Activated gamma-delta T cell (primary cell): ENCODE measurements at places on chromosomes 6 and 20.

DNA sequence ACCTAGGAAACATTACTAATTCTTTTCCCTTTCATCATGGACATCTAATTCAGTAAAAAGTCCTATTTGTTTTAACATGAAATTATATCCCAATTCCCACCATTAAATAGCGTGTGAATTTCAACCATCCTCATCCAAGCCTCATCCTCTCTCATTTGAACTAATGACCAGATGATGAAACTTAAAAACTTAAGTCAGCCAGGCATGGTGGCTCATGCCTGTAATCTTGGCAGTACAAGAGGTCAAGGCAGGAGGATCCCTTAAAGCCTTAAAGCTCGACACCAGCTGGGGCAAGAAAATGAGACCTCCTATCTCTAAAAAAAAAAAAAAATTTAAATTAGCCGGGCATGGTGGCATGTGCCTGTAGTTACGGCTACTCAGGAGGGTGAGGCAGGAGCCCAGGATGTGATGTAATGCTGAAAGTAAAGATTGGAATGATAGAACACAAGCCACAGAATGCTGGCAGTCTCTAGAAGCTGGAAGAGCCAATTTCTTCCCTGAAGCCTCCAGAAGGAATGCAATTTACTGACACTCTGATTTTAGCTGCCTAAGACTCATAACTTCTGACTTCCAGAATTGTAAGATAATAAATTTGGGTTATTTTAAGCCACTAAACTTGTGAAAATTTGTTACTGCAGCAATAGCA is 27.1 kb upstream of the HAO1 start:
- DNase-seq, result no peak

DNA sequence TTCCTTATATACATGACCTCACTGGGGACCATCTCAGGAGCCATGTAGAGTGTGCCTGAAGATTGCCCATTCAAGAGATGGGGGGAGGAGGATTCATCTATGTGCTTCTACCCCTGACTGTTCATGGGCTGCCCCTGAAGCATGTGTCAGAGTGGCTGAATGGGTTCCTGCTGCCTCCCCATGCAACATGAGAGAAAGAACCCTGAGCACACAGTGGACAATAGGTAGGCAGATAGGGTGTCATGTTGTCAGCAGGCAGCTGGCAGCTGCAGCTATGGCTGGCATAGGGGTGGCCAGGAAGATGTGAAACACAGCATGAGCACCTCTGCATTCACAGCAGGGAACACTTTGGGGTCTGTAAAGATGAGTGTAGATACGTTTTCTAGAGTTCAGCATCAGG is 208.4 kb upstream of the CNR1 start:
- DNase-seq, result no peak

DNA sequence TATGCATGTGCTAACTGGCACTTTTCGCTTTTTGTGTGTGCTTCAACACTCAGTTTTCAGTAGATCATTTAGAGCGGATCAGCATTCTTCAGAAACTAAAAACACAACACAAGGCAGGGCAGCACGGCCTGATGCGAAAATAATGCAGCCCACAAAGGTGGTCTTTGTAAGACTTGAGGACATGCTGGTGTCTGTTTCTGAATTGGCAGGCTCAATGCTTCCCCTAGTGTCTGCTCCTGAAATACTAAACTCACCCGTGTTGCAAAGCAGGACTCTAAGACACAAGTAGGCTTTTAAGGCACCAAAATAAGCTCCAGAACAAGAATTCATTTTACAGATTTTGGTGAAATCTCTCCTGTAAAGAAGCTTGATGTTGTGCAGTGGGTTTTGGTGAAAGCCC is 676.5 kb downstream of the TENT5A start:
- DNase-seq, result no peak

GRCh38 chr6:157831424-157832249 is 8.6 kb downstream of the SNX9 start:
- DNase-seq, result no peak

DNA sequence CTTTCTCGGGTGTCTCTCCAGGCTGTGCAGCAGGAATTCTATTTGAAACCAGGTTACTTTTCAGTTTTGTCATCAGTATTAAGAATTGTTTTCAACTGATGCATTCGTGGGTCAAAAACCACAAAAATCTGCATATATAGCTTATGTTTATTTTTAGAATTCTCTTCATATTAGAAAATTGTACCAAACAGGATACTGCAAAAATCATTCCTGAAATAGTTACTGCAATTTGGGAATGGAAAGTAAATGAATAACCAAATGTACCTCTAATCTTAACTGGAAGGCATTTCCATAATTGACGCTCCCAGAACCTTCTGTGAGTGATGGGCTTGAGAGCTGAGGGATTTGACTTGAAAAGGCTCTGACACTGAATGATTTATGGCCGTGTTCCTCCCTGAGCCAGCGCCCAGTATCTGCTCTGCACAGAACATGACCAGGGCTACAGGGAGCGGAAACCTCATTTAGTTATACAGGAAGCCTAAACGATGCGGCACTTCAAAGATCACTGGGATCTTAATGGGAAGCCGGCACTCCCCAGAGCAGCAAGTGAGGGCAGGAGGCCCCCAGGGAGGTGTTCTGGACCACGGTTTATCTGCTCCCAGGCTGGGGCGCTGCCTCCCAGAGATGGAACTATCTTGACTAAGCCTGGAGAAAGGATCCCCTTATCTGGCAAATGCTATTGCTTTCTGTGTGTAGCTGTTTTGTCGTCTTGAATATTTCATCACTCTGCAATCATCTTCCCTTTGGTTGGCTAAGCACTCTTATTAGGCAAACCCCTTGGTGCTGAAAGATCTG is 446.0 kb downstream of the QKI start:
- DNase-seq, result no peak

DNA sequence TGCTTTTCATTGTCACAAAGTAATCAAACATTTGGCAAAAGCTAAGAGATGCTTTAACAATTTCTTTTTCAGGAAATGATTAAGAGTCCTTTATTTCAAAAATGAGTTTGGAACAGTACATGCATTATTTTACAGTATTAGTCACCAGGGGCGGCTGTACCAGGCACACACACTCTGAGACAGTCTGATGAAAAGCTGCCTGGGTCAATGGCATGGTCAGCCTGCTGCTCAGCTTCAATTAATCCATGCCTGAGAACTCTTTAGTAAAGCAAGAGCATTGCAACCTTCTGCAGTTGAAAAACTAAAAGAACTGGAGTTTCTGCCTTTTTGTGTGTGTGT is 105.5 kb downstream of the TULP4 start:
- DNase-seq, result no peak

DNA sequence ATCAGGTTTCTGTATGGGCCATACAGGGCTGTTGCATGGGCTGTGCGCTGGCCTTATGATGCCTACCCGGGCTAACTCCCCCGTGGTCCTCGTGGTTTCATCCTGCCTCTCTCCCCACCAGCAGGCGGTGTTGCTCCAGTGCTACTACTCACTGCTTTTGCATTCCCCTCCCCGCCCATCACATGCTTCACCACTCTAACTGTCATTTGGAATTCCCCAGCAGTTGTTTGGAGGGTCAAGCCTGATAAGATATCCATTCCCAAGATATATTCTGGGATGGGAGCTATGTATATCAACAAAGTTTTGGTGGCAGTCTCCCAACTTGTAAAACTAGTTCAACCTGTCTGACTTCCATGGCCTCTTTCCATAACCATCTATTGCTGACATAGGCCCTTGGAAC is 233.2 kb upstream of the SOX4 start:
- no peak for DNase-seq

- DNase-seq, result no peak
Measured at GRCh38 chr6:55528624-55529023, 50.4 kb downstream of the HMGCLL1 start.

- DNase-seq, result no peak
Measured at GRCh38 chr6:133460101-133460500, 218.9 kb downstream of the EYA4 start.

DNA sequence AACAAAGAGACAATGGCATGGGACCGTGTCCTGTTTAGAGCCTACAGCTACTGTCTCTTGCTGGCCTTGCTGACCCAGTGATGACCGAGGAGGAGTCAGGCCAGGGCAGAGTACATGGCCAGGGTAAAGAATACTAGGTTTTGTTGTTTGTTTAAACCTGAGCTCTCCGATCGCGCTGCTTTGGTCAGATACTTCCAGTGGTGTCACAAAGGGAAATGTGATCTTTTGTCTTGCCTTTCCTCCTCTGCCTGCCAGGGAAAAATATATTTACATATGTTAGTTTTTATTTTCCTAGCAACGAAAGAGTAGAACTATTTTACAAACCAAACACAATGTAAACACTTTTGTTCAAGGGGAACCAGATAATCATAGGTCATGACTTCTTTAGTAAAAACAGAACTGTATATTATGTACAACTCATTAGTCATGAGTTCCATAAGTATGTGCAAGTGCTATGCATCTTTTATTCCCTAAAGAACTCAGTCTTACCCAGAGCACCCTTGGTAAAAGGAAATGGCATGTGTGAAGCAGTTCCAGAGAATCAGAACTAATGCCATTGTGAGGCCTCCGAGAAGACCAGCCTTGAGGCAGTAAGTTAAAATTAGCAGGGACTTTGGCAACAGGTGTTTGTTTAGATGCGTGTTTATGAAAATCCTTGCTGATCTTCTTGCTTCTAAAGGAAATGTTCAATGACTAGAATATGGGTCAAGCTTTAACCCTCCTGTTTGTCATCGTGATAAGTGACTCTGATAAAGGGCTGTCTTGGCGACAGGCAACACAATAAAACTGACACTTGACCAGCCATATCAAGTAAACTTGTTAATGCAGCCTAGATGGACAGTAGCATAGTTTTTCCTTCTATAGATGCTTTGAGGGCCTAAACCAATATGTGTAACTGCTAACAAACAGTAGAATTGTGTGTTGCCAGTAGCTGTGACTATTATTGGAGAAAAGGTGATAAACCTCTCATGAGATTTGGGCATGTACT is 204.6 kb downstream of the NKAIN2 start:
- DNase-seq, result no peak

GRCh38 chr20:44180814-44181213 is 6.2 kb downstream of the JPH2 start:
- DNase-seq, result no peak

GRCh38 chr6:106114492-106114891 is 28.4 kb downstream of the PRDM1 start:
- no peak for DNase-seq

- DNase-seq, result no peak
Measured at GRCh38 chr20:8786383-8786782, 282.5 kb upstream of the PLCB4 start.

GRCh38 chr6:107230024-107230423 is 114.7 kb upstream of the BEND3 start:
- DNase-seq, result no peak

DNA sequence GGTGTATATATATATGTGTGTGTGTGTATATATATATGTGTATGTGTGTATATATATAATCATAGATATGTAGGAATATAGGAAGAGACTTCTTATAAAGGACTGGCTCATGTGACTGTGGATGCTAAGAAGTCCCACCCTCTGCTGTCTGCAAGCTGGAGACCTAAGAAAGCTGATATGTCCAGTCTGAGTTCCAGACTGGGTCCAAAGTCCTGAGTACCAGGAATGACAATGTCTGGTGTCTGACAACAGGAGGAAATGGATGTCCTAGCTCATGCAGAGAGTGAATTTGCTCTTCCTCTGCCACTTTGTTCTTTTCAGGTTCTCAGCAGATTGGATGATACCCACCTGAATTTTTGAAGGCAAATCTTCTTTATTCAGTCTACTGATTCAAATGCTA is 7.1 kb downstream of the ALDH5A1 start:
- DNase-seq, result no peak

- DNase-seq, result no peak
Measured at GRCh38 chr20:24487240-24487639, 17.8 kb downstream of the SYNDIG1 start.

- DNase-seq, result no peak
Measured at GRCh38 chr6:41639809-41640371, 1.6 kb downstream of the MDFI start.
